ENCODE measurements at places on chromosomes 2 and 18.

- no peak for DNase-seq
Observed at GRCh38 chr2:102155703-102156515, 13.4 kb downstream of the IL1R1 start.

- DNase-seq = no peak
Observed at GRCh38 chr2:105732101-105732500, 12.6 kb upstream of the NCK2 start.

- DNase-seq = no peak
Observed at GRCh38 chr2:69994166-69994565, 32.7 kb upstream of the ASPRV1 start.

- DNase-seq = no peak
Observed at GRCh38 chr2:161987311-161987710, 86.7 kb downstream of the DPP4 start.

- no peak for DNase-seq
Observed at GRCh38 chr2:43631618-43632317, 5.3 kb upstream of the PLEKHH2 start.

- DNase-seq = no peak
Observed at GRCh38 chr2:100021791-100022340, 120.5 kb downstream of the AFF3 start.

- DNase-seq = no peak
Observed at GRCh38 chr2:210839034-210839433, 282.6 kb downstream of the CPS1 start.
